ENCODE measurements at places on chromosomes 3 and 15. TPM values are rescaled to one million over a fixed set of nuclear protein-coding genes. Genes with fewer than 3 reads are reported as not detected.

GRCh38 chr3:149898771-149899170 is 71.9 kb downstream of the PFN2 start:
- no peaks in the 10 kb centered on the region for H3K36me3 ChIP-seq
- no peaks in the 10 kb centered on the region for H3K4me1 ChIP-seq
- H3K27ac ChIP-seq, result no peak overlapping the region
- no peak for DNase-seq
- no peak overlapping the region for H3K4me3 ChIP-seq

GRCh38 chr3:46312991-46313390 is 40.9 kb upstream of the CCR2 start:
- no peaks in the 10 kb centered on the region for H3K36me3 ChIP-seq
- no peak overlapping the region for H3K4me3 ChIP-seq
- no peak overlapping the region for H3K27ac ChIP-seq
- H3K4me1 ChIP-seq, result peaks cover 4% of the 10 kb centered on the region
- H3K27me3 ChIP-seq, result no peaks in the 10 kb centered on the region

DNA sequence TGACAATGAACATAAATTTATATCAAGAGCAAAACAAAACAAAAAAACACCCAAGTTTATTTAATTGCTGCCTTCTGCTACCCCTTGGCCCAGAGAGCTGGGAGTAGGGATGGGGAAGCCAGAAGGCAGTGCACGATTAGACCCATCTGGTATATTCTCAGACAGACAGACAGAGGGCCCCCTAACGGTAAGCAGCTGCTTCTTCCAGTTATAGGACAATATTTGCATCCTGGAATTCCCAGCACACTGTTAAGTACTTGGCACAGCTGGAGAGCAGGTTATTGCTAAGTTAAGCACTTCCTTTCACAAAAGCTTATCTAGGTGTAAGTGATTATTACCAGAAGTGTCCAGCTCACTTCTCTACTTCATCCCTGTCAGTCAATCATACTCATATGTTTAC is 39.3 kb downstream of the C2CD4B start:
- H3K36me3 ChIP-seq, result peaks cover 1% of the 10 kb centered on the region
- no peak for DNase-seq
- no peak overlapping the region for H3K4me3 ChIP-seq
- H3K27ac ChIP-seq, result no peak overlapping the region
- H3K4me1 ChIP-seq, result peaks cover 5% of the 10 kb centered on the region

DNA sequence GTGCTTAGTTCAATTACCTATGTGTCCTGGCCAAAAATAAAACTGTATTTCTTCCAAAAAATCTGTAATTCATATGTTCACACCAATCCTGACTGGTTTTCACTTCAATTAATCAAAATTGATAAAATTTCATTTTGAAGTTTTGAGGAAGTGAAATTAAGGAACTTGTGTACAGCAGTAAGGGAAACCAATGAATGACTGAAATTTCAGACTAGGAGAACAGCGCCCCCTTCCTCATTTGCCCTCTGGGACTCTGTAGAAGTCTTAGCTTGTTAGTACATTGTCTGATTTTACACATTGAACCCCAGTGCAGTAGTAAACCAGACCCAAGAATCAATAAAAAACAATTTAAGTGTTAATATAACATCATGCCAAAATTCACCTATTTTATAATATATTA is 495.3 kb upstream of the AGTR1 start:
- DNase-seq, result no peak
- no peak overlapping the region for H3K27ac ChIP-seq
- no peaks in the 10 kb centered on the region for H3K27me3 ChIP-seq
- H3K36me3 ChIP-seq, result no peaks in the 10 kb centered on the region

DNA sequence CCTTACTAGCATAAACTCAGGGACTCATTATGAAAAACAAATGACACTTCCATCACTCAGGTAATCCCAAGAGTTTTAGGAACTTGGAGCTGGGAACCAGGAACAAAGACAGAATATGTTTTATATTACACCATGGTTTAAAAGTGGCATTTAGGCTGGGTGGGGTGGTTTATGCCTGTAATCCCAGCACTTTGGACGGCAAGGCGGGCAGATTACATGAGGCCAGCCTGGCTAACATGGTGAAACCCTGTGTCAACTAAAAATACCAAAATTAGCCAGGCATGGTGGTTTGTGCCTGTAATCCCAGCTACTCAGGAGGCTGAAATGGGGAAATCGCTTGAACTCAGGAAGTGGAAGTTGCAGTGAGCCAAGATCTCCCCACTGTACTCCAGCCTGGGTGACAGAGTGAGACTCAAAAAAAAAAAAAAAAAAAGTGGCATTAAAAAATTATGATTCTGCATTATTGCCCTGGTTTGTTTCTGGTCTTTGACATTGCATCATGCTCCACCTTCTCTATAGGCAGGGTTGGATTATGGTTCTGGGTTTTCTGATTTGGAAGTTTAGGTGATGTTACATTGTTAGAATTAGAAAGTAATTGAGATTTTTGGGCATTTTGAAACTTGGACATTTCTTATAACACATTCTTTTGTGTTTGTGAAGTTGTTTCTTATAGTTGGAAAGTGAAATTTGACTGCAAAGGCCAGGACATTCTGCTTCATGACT is 19.0 kb downstream of the SQOR start:
- H3K27me3 ChIP-seq, result no peaks in the 10 kb centered on the region
- no peak overlapping the region for H3K27ac ChIP-seq
- no peak for DNase-seq
- H3K4me3 ChIP-seq, result no peak overlapping the region

DNA sequence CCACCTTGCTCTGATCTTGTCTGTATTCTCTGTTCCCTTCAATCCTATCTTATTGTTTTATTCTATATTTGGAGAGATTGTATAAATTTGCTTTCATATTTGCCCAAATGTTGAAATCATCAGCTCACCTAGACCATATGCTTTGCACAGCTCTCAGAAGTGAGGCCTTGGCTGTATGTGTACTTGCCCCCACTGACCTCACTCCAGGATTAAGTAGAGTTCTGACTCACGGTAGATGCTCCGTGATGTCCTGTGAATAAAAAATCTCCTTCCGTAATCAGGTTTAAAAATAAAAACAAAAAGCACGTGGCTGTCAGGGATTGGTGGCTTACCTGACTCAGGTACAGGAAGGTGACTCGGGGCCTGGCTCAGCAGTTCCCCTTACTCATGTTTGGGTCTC is 162.2 kb downstream of the RYR3 start:
- no peaks in the 10 kb centered on the region for H3K27me3 ChIP-seq
- no peak overlapping the region for H3K4me3 ChIP-seq
- no peak overlapping the region for H3K27ac ChIP-seq
- H3K4me1 ChIP-seq, result no peaks in the 10 kb centered on the region
- peaks cover 9% of the 10 kb centered on the region for H3K36me3 ChIP-seq

DNA sequence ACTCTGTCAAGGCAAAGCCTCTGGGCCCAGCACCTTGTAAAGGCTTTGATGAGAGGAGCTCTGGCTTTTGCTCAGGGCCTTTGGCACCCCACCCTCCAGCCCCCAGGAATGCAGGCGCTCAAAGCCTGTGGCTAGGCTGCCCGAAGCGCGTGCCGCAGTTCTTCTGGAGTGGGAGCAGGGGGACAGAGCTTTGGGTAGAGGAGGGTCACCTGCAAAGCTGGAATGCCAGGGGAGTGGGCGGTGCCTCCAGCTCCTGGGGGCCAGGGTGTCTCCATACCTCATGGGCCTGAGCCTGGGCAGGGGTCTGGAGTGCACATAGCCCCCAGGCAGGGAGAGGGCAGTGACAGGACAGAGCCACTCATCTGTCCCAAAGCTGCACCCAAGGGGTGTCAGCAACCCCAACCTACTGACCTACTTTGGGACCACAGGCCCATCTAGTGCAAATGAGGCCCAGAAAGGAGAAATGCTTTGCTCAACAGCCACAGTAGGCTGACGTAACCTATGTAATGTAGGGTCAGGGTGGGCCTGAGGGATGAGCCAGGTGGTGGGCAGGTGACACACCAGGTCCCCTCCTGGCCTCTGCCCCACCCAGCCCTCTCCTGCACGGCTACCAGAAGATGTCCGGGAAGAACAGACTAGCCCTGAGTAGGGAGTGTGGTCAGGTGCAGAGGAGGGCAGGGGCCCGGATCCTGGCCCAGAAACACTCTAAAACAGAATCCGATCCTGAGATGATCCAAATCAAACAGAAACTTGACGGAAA is 2.2 kb upstream of the CALML4 start:
- H3K36me3 ChIP-seq, result peaks cover 8% of the 10 kb centered on the region
- peaks cover 11% of the 10 kb centered on the region for H3K4me1 ChIP-seq

- no peak overlapping the region for H3K27ac ChIP-seq
- no peaks in the 10 kb centered on the region for H3K4me1 ChIP-seq
- H3K36me3 ChIP-seq, result no peaks in the 10 kb centered on the region
Observed at GRCh38 chr3:146834917-146835316, 229.8 kb upstream of the PLSCR5 start.

GRCh38 chr15:40445421-40445922 is 4.7 kb downstream of the BAHD1 start:
- H3K4me3 ChIP-seq, result peak overlapping the region; percentile 23
- no peaks in the 10 kb centered on the region for H3K27me3 ChIP-seq
- DNase-seq, result no peak

GRCh38 chr3:1960506-1960905 is 138.2 kb upstream of the CNTN4 start:
- no peaks in the 10 kb centered on the region for H3K36me3 ChIP-seq
- no peak for DNase-seq
- no peaks in the 10 kb centered on the region for H3K4me1 ChIP-seq
- H3K4me3 ChIP-seq, result no peak overlapping the region
- H3K27ac ChIP-seq, result no peak overlapping the region

DNA sequence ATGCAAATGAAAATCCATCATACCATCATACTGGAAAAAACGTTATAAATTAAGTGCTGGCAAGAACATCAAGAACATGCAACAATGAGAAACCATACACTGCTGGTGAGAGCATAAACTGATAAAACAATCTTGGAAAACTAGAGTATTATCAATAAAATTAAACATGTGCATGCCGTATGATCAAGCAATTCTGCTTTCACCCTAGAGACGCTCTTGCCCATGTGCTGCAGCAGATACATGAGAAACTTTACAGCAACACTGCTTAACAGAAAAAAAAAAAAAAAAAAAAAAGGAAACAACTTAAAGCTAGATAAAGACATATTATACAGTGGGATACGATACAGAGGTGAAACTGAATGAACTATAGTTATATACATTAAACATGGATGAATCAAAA is 21.8 kb downstream of the SPG11 start:
- DNase-seq, result no peak
- H3K27me3 ChIP-seq, result no peaks in the 10 kb centered on the region
- no peak overlapping the region for H3K4me3 ChIP-seq
- H3K4me1 ChIP-seq, result no peaks in the 10 kb centered on the region

- H3K27me3 ChIP-seq, result no peaks in the 10 kb centered on the region
- H3K36me3 ChIP-seq, result no peaks in the 10 kb centered on the region
- DNase-seq, result no peak
- no peak overlapping the region for H3K4me3 ChIP-seq
- H3K4me1 ChIP-seq, result no peaks in the 10 kb centered on the region
- no peak overlapping the region for H3K27ac ChIP-seq
Observed at GRCh38 chr3:114721864-114722263, 425.2 kb downstream of the ZBTB20 start.

- peaks cover 3% of the 10 kb centered on the region for H3K4me1 ChIP-seq
- no peak overlapping the region for H3K27ac ChIP-seq
- no peaks in the 10 kb centered on the region for H3K27me3 ChIP-seq
- no peaks in the 10 kb centered on the region for H3K36me3 ChIP-seq
Observed at GRCh38 chr3:65628978-65629377, 409.7 kb downstream of the MAGI1 start.

DNA sequence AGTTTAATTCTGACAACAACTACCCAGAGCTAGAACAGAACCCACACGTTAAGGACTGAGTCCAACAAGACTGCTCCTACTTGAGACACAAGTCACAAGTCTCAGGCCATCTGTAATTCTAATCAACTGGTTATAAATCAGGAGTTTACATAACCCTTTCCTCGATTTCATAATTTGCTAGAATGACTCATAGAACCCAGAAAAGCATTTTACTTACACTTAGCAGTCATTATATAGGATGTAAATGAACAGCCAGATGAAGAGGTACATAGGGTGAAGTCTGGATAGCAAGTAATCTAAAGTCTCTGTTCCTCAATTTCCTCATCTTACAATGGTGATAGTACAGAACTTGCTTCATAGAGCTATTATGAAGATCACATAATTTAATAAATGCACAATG is 1018.2 kb downstream of the DIPK2A start:
- no peak for DNase-seq
- no peak overlapping the region for H3K27ac ChIP-seq
- H3K4me1 ChIP-seq, result no peaks in the 10 kb centered on the region
- H3K4me3 ChIP-seq, result no peak overlapping the region
- no peaks in the 10 kb centered on the region for H3K27me3 ChIP-seq

GRCh38 chr3:46325645-46326300 is 28.1 kb upstream of the CCR2 start:
- no peaks in the 10 kb centered on the region for H3K36me3 ChIP-seq
- H3K4me1 ChIP-seq, result no peaks in the 10 kb centered on the region
- no peak overlapping the region for H3K27ac ChIP-seq
- no peak for DNase-seq
- H3K27me3 ChIP-seq, result no peaks in the 10 kb centered on the region
- H3K4me3 ChIP-seq, result no peak overlapping the region

DNA sequence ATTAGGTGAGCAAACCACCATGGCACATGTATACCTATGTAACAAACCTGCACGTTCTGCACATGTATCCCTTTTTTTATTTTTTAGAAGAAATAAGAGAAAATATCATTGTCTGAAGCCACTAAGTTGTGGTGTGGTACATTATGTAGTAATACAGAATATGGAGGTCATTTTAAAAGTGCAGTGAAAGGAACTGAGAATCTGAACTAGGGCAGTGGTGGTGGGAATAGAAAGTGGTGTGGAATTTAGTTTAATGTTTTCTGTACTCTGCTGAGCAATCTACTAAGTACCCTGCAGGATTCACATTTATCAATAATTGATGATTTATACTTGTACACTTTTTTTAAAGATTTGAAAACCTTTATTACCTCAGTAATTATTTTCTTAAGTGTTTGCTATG is 283.5 kb downstream of the CHL1 start:
- DNase-seq, result no peak
- H3K27me3 ChIP-seq, result no peaks in the 10 kb centered on the region
- peaks cover 4% of the 10 kb centered on the region for H3K36me3 ChIP-seq
- H3K27ac ChIP-seq, result no peak overlapping the region

GRCh38 chr3:100231668-100232067 is 29.1 kb upstream of the TBC1D23 start:
- no peak for DNase-seq
- no peak overlapping the region for H3K4me3 ChIP-seq
- no peak overlapping the region for H3K27ac ChIP-seq
- peaks cover 3% of the 10 kb centered on the region for H3K4me1 ChIP-seq
- H3K27me3 ChIP-seq, result no peaks in the 10 kb centered on the region

- no peaks in the 10 kb centered on the region for H3K4me1 ChIP-seq
- no peaks in the 10 kb centered on the region for H3K27me3 ChIP-seq
- no peak overlapping the region for H3K27ac ChIP-seq
- H3K36me3 ChIP-seq, result no peaks in the 10 kb centered on the region
- DNase-seq, result no peak
Observed at GRCh38 chr3:118938183-118938961, 96.3 kb downstream of the IGSF11 start.

ATP6V1A gene
- total RNA-seq, result 80.4 TPM

GUCA1C gene
- not detected for total RNA-seq

RGMA gene
- 39.8 TPM for total RNA-seq

GXYLT2 gene
- 2.6 TPM for total RNA-seq

Measured in H9 (cell line).